T-cell (primary cell): ENCODE measurements at places on chromosomes 11 and 22. TPM values are rescaled to one million over a fixed set of nuclear protein-coding genes. Genes with fewer than 3 reads are reported as not detected.
A peak's percentile ranks its signal among the peaks of the same experiment; 100 is the strongest.

SERPING1 gene
- total RNA-seq: 1.9 TPM

CABP4 gene
- 12.0 TPM for total RNA-seq

MYRF gene
- 1.5 TPM for total RNA-seq

CNGA4 gene
- 0.44 TPM for total RNA-seq

LGALS12 gene
- total RNA-seq: not detected

GAB4 gene
- not detected for total RNA-seq

DNA sequence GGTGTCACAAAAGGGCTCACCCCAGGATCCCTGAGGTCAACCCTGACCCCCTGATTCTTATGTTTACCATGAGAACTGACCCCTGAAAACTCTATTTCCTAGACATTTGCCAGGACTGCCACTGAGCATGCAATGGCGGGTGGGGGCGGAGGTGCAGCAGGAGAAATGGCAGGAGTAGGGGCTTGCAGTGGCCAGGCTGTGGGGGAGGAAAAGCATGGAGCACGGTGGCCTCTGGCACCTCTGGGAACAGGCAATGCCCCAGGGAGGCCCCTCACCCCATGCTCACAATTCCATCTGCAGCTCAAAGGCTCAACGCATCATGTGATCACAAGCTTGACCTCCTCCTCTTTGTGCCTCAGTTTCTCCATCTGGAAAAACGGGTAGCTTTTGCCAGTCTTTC, 46.5 kb upstream of the FGF3 start:
- H3K27ac ChIP-seq: no peak overlapping the region
- H3K36me3 ChIP-seq: no peaks in the 10 kb centered on the region
- no peak overlapping the region for H3K4me3 ChIP-seq

- no peaks in the 10 kb centered on the region for H3K4me1 ChIP-seq
- no peaks in the 10 kb centered on the region for H3K27me3 ChIP-seq
- peak; percentile 31 for DNase-seq
- no peak overlapping the region for H3K4me3 ChIP-seq
- H3K27ac ChIP-seq: no peak overlapping the region
- no peaks in the 10 kb centered on the region for H3K36me3 ChIP-seq
These were observed 42.4 kb downstream of the KCNJ4 start for GRCh38 chr22:38412435-38413084.

- no peaks in the 10 kb centered on the region for H3K36me3 ChIP-seq
- no peak overlapping the region for H3K4me3 ChIP-seq
- no peak overlapping the region for H3K27ac ChIP-seq
- no peaks in the 10 kb centered on the region for H3K4me1 ChIP-seq
These were observed 45.0 kb downstream of the RPUSD4 start for GRCh38 chr11:126166413-126166812.

DNA sequence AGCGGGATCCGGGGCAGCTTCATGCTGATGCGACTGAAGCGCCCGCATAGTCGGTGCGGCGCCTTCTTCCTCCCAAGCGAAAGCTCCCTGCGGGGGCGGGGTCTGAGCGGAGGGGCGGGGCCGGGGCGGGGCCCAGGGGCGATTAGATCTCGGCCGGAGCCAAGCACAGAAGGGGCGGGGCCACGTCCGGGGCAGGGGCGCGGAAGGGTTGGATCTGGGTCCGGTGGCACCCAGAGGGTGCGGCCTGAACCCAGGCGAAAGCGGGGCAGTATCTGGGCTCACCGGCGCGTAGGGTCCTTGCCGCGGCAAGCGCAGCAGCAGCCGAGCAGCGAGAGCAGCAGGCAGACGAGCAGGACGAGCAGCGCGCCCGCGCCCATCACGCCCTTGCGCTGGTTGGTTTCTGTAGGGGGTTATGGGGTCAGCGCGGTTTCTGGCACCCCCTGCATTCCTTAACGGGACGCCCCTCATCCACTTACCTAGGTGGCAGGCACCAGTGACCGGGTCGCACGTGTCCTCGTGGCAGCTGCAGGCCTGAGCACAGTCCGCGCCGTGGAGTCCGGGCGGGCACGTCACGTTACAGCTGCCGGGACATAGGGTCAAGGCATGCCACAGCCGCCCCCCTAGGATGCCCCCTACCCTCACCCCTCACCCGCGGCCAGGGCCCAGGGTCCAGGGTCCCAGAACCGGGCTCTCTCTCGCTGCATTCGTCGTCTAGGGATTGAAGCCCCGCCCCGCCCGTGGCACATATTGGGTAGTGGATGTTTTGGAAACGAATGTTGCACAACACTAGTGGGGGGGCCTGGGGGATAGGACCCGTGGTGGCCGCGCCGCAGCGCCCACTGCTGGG, 8.1 kb downstream of the SCARF2 start:
- peak; percentile 76 for DNase-seq
- H3K4me1 ChIP-seq: peaks cover 50% of the 10 kb centered on the region
- no peak overlapping the region for H3K27ac ChIP-seq
- H3K27me3 ChIP-seq: peaks cover 14% of the 10 kb centered on the region
- no peaks in the 10 kb centered on the region for H3K36me3 ChIP-seq

DNA sequence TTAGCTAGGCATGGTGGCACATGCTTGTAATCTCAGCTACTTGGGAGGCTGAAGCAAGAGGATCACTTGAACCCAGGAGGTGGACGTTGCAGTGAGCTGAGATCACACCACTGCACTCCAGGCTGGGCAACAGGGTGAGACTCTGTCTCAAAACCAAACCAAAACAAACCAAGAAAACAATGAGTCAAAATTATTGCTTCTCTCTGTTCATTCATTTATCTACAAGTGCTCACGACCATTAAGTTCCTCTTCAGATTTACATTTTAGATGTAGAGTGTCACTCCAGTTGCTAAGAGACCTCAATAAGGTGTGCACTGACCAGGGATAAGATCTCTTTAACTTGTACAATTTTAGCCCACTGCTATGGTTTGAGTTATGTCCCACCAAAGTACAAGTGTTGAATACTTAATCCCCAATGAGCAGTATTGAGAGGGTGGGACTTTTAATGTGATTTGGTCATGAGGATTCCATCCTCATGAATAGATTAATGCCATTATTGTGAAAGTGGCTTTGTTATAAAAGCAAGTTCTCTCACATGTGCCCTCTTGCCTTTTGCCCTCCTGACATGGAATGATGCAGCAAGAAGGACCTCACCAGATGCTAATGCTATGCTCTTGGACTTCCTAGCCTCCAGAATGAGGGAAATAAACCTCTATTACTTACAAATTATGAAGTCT, 7.8 kb downstream of the HNRNPUL2 start:
- H3K27ac ChIP-seq: no peak overlapping the region
- peaks cover 2% of the 10 kb centered on the region for H3K4me1 ChIP-seq
- H3K27me3 ChIP-seq: no peaks in the 10 kb centered on the region
- DNase-seq: no peak

DNA sequence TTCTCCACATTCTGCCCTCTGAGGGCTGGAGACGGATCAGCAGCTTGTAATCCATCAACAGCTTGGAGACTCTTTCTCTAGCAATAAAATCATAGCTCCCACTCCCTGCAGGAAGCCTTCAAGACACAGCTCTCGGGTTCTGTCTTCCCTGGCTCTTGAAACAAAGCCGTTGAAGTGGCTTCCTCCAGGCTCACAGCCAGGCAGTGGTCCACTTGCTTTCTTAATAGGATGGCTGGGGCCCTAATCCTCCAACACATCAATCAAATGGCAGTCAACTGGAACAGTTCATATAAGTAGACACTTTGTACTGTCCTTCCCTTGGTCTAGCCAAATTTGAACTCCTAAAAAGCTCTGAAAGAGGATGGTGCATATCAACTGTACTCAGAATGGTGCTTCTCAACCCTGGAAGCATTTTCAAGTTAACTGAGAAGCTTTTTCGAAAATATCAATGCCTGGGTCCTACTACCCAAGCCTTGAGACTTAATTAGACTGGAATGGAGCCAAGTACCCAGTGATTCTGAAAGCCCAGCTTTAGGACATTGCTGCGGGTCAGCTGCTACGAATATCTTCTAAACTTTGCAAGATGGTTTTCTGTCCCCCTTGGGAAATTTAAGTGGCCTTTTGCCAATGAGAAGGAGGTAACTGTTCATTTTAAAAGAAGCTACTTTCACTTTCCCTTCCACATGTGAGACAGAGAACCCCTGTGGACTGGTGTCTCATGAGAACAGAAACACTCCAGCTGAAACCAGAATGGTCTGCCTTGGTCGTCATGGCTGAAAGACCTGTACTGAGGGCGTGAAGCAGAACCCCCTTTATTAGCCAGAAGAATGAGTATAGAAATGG, 74.7 kb downstream of the SC5D start:
- H3K4me1 ChIP-seq: peaks cover 13% of the 10 kb centered on the region
- peak; percentile 28 for DNase-seq
- H3K27me3 ChIP-seq: no peaks in the 10 kb centered on the region
- peak overlapping the region; percentile 5 for H3K4me3 ChIP-seq

GRCh38 chr11:130464291-130464812, 15.9 kb downstream of the ADAMTS15 start:
- H3K4me1 ChIP-seq: no peaks in the 10 kb centered on the region
- H3K36me3 ChIP-seq: no peaks in the 10 kb centered on the region
- H3K4me3 ChIP-seq: no peak overlapping the region
- no peak overlapping the region for H3K27ac ChIP-seq

DNA sequence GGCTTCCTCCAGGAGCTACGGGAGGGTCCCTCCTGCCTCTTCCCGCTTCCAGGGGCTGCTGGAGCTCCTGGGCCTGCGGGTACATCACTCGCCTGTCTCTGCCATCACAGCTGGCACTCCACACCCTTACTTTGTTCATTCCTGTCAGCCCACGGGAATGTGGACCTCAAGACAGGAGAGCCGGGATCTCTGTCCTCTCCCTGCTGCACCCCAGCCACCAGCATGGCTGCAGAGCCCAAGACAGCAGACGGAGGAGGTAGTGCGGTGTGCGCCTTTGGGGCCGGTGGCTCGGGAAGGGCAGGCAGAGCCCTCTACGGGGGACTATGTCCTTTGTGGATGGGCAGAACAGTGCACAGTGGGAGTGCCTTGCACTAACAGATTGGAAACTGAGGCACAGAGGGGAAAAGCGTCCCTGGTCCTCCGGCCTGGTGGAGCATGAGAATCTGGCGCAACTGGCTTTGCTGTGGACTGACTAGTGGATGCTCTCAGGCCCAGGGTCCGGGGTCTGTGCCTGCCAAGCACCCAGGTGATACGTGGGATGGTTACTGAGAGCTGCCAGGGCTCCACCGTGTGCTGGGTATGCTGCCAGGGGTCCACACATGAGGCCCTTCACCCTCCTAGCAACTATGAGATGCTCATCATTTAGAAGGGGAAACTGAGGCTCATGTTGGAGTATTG, 47.3 kb downstream of the IGF2 start:
- no peak overlapping the region for H3K27ac ChIP-seq
- DNase-seq: no peak
- H3K4me3 ChIP-seq: no peak overlapping the region
- H3K4me1 ChIP-seq: peaks cover 7% of the 10 kb centered on the region
- H3K27me3 ChIP-seq: no peaks in the 10 kb centered on the region

- no peaks in the 10 kb centered on the region for H3K27me3 ChIP-seq
- no peaks in the 10 kb centered on the region for H3K36me3 ChIP-seq
- no peak overlapping the region for H3K27ac ChIP-seq
- DNase-seq: no peak
These were observed 4.1 kb upstream of the PTDSS2 start for GRCh38 chr11:445765-446588.

- DNase-seq: no peak
- H3K36me3 ChIP-seq: peaks cover 7% of the 10 kb centered on the region
- H3K27ac ChIP-seq: no peak overlapping the region
- no peaks in the 10 kb centered on the region for H3K27me3 ChIP-seq
- no peak overlapping the region for H3K4me3 ChIP-seq
These were observed 16.0 kb downstream of the CELF1 start for GRCh38 chr11:47536915-47537314.

DNA sequence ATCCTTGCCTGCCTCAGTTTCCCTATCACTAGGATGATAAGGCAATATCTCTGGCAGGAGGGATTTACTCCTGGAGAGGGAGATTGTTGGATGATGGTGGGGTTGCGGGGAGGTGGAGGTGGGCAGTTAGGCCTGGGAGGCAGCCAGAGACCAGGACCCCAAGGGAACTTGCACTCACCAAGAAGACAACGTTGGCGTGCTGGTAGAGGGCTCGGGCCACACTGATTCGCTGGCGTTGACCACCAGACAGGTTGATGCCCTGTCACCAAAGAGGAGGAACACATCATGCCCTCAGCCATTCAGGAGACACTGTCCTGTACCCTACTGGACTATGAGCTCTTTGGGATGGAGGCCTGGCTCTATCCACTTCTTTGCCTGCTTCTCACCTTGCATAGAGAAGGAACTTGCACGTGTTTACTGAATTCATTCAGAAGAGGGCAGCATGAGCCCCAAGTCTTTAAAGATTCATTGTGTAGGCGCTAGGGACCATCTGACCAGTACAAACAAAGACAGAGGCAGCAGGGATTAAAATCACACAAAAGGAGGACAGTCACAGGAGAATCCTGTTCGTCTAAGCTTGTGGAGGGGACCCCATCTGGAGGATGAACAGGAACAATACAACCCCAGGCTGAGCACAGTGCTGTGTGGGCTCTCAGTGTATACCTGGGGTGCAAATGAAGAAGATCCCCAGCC, 24.2 kb upstream of the KCNJ11 start:
- no peaks in the 10 kb centered on the region for H3K36me3 ChIP-seq
- H3K27me3 ChIP-seq: no peaks in the 10 kb centered on the region
- H3K27ac ChIP-seq: no peak overlapping the region
- H3K4me3 ChIP-seq: no peak overlapping the region
- peaks cover 5% of the 10 kb centered on the region for H3K4me1 ChIP-seq
- DNase-seq: no peak

DNA sequence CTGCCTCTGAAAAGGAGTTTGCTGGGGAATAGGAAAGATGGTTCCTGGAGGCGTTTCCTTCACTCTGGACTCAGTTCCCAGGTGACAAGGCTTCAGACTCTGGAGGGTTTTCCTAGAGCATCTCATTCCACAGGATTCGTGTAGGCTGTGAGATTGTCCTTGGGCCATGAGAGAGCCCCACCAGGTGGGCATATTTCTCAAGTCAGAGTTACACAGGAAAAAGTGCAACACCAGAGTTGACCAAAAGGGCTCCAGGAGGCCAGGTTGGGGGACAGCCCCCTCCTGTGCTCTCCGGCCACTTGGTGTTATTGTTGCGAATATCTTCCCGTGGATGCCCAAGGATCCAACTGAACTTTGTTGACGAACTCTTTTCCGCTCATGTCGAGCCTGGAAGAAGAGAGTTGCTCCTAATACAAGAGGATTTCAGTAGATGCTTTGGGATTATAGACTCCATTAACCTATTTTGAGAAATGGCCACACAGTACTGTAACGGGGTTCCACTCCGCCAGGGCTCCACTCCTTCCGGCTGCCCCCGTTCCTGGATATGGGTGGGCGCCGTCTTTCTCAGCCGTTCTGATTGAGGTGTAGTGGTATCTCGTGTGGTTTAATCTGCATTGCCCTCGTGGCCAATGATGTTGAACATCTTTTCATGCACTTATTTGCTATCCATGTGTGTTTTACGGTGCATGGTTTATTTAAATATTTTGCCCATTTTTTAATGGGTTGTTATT, 580.3 kb downstream of the BRD1 start:
- no peak for DNase-seq
- peaks cover 20% of the 10 kb centered on the region for H3K27me3 ChIP-seq
- H3K4me1 ChIP-seq: no peaks in the 10 kb centered on the region
- no peaks in the 10 kb centered on the region for H3K36me3 ChIP-seq

GRCh38 chr11:68816917-68817419, 24.7 kb downstream of the CPT1A start:
- peak; percentile 8 for DNase-seq
- no peak overlapping the region for H3K4me3 ChIP-seq
- peak overlapping the region; percentile 1 for H3K27ac ChIP-seq
- H3K36me3 ChIP-seq: peaks cover 21% of the 10 kb centered on the region
- no peaks in the 10 kb centered on the region for H3K4me1 ChIP-seq
- no peaks in the 10 kb centered on the region for H3K27me3 ChIP-seq
